Testis (tissue), 5 donors: ENCODE measurements at places on chromosomes 7 and 10.

- DNase-seq: no peak
These were observed 141.5 kb upstream of the CAV2 start for GRCh38 chr7:116357781-116358670.

DNA sequence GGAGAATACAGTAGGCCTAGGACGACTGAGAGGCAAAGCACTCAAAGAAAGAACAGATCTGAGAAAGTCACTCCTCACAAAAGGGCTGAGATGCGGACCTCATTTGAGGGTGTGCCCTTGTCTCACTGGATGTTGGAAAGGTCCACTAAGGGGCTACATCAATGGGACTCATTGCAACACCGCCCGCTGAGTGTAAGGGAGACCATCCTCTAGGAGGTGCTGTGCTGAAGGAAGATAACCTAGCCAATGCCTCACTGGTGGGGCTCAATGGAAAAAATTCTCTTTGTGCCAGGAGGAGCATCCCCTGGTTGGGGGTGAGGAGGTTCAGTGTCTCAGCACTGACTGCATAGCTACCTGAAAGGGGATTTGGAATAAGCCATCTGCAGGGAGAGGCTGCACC lies 758.7 kb upstream of the CELF2 start:
- DNase-seq: no peak

DNA sequence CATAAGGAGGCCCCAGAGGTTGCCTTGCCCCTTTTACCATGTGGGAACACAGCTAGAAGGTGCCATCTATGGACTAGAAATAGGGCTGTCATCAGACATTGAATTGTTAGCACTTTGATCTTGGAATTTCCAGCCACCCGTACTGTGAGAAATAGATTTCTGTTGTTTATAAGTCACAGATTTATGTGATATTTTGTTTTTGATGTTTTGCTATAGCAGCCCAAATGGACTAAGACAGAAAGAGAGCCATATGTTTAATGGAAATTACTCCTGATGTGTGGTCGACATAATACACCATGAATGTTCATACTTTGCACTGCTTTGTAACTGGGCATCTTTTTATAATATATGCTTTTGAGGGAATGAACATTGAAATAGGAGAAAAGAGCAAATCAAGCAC lies 302.2 kb downstream of the BBS9 start:
- no peak for DNase-seq

DNA sequence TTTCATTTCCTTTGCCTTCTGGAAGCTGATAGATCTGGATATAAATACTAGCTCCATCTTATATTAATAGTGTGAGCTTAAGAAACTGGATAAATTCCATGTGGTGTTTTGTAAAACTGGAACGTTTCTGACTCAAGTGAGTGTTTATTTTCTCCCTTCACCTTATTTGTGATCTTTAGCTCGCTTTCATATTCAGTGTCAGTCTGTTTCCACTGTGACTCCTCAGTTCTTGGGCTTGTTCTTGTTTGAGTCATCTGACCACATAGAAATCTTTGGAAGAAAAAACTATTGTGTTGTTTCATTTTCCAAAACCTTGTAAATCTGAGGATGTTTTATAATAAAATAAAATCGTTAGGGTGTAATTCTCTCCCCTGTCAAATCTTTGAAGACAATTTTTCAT lies 186.4 kb downstream of the POLR1F start:
- no peak for DNase-seq

DNA sequence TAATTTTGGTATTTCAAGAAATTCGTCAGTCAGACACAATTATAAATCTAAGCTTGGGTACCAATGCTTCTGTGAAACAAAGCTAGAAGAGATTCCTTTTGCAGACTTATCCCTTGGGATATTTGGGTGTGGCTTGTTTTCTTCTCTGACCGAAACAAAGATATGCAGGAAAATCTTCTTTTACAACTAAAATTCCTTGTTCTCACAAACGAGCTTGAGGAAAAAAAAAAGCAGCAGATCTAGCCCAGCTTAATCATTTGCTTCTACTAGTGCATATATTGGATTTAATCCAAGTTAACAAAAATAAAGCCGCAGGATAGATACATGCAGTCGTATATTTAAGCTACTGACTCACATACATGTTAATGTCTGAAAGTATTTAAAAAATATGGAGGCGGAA lies 104.2 kb downstream of the PRTFDC1 start:
- DNase-seq: no peak

GRCh38 chr7:155053002-155053401 lies 17.1 kb upstream of the HTR5A start:
- no peak for DNase-seq

DNA sequence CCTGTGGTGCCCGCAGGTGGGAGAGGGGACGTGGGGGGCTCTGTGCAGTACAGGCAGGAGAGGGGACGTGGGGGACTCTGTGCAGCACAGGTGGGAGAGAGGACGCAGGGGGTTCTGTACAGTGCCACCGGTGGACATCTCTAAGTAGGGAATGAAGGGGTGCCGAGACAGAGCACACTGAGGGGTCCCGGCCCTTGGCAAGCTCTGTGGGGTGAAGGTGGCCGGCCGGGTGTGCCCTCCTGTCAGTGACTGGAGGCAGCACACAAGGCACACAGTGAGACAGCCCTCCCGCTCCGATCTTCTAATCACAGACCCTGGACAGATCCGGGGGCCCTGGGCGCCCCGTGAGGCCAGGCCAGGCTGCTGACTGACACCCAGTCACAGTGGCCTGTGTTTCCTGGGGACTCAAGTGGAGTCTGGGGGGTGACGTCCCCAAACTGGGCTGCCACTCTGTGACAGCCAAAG lies 11.2 kb downstream of the GPR146 start:
- no peak for DNase-seq

GRCh38 chr10:127314797-127315196 lies 118.4 kb upstream of the INSYN2A start:
- no peak for DNase-seq

DNA sequence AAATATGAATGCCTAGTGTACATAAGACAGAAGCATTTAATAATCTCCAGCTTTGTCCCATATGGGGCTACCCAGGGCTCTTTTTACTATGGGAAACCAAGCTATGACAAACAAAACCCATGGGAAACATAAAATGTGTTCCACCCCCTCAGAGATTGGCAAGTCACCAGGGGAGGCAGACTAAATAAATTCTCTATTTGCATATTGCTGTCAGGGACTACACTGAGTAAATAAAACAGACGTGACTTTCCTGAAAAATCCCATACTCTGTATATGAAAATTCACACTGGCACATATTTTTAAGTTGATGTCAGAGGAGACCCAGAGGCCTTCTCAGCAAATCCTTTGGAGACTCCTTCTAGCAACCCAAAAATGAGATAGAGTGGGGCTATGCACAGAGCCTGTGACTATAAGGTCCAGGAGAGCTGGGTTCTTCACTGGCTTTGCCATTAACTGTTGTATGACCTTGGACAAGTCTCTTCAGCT lies 44.0 kb upstream of the HPSE2 start:
- no peak for DNase-seq

DNA sequence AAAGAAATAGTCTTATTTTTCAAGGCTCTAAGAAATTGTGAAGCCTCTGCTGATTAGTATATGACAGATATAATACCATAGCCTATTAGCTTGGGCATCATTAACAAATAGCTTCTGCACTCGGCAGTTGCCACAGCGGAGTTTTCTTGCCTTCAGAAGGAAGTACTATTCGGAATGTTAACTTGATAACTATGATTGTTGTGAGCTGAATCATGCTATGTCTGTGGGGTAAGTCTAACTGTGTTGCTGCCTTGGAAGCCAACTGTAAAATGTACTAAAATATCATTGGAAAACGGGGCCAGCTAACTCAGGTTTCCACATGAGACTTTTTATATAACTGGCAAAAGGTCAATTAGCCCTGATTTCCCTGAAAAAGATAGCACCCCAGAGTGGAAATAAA lies 93.2 kb downstream of the TWIST1 start:
- DNase-seq: no peak

DNA sequence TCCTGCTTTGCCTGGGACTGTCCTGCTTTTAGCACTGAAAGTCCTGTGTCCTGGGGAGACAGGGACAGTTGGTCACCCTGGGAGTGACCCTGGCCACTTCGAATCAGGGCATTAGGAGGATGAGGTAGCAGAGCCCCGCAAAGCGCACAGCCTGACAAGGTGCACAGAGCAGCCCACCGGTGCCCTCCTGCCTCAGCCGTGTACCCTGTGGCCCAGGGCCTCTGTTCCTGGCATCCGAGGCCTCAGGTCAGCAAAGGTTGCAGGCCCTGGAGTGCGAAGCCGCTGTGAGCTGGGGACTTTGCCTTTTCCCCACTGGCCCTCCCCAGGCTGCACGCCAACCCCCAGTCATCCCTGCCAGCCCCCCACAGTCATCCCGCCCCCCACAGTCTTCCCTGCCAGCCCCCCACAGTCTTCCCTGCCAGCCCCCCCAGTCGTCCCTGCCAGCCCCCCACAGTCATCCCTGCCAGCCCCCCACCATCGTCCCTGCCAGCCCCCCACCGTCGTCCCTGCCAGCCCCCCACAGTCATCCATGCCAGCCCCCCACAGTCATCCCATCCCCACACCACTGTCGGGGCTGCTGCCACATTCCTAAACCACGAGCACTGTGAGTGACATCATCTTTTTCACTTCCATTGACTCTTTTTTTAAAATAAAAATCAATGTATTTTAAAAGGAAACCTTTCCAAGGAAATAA lies 91.8 kb downstream of the RGS10 start:
- no peak for DNase-seq

DNA sequence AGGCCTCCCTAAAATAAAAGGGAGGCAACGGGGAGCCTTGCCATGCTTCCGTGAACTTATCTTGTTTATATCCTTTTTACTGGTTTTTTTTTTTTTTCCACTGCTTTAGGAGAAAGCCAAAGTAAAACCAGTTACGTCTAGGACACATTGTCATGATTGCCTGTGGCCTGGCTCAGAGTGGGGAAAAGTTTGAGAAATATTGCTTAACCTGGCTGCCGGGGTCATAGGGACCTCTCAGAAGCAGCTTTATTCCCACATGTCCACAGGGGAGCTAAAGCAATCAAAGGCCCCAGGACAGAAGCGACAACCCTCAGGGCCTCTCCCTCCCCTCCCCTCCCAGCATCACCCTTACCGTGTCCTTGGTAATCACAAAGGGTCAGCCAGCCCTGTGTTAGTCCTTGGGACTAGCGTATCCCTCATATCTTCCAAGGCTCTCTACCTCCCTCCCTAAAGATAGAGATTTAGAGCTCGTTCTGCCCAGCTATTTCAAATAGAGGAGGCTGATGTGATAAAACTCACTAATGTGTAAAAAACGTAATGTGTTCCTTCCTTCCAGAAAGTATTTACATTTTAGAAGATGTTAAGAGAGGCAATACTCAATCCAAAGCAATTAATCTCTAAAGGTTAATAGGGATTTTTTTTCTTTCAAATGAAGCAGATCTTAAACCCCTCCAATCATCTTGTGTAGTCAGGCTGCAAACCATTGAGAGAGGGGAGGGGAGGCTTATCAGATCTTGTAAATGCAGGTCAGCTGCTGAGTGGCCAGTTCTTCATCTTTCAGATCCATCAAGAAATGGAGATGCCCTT lies 64.8 kb upstream of the PRKAR2B start:
- DNase-seq: peak; percentile 46

DNA sequence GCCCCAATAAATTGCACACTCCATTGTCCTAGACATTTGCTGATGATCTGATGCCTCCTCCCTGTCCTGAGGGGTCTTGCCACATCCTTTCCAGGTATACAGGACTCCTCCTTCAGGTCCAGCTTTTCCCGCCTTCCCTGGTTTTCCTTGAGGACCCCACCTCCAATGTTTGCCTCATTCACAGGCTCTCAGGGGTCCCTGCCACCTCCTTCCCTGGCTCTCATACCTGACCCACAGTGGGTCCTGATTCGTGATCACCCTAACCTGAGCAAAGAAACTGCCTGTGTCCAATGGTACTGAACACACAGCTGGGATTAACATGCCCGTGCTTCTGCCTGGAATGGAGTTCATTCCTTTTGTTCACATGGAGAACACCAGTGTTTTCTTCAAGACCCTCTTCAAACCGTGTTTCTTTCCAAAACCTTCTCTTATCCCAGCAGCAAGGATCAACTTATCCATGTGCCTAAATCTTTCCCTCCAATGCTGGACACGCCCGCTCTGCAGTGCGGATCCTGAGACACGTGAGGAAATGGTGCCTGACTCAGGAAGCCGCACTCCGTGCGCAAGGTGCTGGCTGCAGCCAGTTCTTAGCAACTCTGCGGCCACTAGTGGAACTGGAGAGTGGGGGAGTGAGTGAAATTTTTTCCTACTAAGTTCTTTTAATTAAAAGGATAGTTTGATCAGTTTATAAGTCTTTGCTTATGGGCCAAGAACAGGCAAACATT lies 354.6 kb upstream of the SHH start:
- DNase-seq: no peak

DNA sequence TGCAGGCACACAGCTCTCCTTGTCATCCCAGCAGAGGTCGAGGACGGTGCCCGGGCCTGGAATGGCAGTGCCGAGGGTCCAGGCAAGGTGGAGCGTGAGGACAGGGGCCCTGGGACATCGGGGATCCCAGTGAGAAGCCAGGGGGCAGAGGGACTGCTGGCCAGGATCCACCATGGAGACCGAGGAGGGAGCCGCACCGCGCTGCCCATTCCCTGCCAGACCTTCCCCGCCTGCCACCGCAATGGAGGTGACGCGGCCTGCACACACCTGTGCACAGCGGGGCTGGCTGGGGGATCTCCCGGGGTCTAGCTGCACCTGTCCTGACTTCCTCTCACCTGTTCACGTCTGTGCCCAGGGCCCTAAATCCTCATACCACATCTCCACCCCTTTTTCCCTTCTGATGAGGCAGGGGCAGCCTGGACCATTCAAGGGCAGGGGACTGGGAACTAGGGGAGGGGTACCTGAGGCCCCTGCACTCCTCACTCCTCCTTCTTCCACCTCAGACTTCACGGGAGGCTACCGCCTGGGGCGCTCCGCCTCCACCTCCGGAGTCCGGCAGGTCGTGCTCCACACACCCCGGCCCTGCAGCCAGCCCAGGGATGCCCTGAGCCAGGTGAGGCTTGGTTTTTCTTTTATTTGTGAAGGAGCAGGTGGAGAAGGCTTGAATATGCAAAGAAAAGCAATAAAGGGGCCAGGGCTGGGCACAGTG lies 6.9 kb downstream of the NYAP1 start:
- DNase-seq: no peak

- no peak for DNase-seq
These were observed 204.7 kb downstream of the TAX1BP1 start for GRCh38 chr7:27944643-27945042.
